ENCODE measurements at places on chromosomes 5 and 9.

- no peak for DNase-seq
Measured at GRCh38 chr9:69519470-69520240, 152.5 kb downstream of the APBA1 start.

GRCh38 chr5:133499895-133500294 lies 112.4 kb downstream of the FSTL4 start:
- no peak for DNase-seq

GRCh38 chr9:4196376-4196775 lies 103.5 kb downstream of the GLIS3 start:
- DNase-seq = no peak

DNA sequence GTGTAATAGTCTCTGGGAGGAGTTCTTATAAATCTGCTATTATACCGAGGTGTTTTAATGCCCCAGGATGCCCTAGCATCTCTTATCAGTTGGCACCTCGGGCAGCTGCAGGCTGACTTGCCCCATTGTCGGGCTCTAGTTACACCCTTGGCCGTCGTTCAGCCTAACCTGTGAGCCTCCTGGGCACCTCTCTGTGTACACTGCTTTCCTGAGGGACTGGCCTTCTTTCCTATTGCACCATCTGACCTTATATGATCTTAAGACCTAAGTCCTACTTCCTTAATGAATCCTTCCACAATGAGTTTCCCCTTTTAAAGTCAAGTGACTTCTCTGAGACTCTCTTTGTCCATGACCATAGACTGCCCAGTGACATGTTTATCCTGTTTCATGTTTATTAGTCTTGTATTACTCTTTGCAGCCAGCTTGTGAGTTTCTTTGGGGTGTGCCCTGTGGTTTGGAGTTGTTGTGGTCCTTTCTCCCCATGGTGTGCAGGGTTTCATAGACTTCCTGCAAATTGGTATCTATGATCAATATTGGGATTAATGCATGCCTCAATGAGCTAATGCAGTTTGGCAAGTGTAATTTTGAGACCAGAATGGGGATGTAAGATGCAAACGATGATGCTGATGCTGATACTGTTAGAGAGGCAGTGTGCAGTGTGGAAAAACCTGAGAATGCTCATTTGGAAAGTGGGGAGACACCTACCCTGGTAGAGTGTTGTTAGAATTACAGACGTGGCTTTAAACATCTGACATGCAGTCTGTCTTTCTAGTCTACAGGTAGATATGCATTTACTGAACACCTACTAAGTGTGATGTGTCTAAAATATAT lies 4.9 kb downstream of the DAPK1 start:
- peak; percentile 82 for DNase-seq

DNA sequence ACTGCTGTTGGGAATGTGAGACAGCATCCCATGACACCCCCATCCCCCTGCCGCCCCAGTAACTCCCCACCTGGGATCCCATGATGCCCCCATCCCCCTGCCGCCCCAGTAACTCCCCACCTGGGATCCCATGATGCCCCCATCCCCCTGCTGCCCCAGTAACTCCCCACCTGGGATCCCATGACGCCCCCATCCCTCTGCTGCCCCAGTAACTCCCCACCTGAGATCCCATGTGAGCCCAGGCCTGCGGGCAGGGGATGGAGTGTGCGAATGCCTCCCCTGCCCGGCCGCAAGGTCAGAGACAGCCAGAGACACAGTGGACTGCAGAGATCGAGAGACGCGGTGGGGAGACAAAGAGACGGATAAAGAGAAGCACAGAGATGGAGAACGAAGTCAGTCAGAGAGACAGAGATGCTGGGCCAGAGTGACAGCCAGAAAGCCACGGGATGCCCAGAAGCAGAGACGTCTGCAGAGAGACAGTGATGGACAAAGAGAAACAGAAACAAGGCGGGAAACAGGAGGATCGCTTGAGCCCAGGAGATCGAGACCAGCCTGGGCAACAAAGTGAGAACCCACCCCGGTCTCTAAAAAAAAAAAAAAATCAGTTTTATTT lies 992 bp downstream of the SH2D3C start:
- DNase-seq = no peak

- no peak for DNase-seq
Measured at GRCh38 chr9:134525841-134526583, 115.6 kb upstream of the COL5A1 start.

DNA sequence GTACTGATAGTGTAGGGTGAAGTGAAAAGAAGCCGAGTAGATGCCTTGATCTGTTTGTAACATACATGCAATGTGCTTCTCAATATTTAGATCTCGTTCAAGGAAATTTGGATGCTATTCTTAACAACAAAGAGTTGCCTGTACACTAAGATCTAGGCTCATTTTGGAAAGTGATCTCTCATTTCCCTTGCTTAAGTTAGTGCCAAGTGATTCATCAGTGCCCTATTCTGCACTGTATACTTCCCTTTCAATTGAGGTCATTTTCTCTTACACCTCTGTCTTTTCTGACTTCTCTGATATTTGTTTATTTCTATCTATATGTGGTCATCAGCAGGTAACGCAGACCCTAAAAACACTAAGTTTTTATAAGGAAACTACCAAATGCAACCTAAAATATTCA lies 528.6 kb upstream of the PTPRD start:
- DNase-seq = no peak

- DNase-seq = no peak
Measured at GRCh38 chr9:37056046-37056920, 22.2 kb upstream of the PAX5 start.

- no peak for DNase-seq
Measured at GRCh38 chr5:154191467-154192261, 1.1 kb downstream of the GALNT10 start.

- DNase-seq = no peak
Measured at GRCh38 chr5:150397782-150398721, 14.7 kb downstream of the CD74 start.

DNA sequence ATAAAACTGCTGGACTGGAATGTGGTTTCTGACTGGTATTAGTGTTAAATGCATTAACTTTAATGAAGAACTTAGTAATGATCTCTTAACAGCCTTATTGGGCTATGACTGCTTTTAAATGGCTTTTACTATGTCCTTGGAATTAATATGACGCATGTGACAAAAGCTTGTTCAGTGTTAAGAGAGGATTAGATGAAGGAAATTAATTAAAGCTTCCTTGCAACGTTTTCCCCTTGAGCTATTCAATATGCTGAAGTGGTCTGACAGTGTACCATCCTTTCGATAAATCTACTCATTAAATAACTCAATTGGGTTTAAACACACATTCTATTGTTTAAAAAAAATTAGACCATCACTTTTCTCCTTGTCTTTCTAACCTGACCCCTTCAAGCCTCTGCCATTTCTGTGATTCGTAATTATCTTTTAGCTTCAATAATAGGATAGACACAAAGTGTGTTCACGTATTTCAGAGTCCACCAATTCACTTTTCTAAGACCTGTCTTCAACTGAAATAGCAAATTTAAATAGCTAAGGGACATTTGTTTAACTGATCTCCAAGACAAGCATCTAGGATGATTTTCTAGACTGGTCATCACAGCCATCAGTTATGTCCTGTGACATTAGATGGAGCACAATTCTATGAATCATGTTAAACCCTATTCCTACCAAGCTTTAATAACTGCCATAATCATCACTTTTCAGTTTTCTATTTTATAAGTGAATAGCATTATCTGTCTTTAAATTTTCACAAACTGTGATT lies 1258.0 kb upstream of the CDH9 start:
- no peak for DNase-seq

DNA sequence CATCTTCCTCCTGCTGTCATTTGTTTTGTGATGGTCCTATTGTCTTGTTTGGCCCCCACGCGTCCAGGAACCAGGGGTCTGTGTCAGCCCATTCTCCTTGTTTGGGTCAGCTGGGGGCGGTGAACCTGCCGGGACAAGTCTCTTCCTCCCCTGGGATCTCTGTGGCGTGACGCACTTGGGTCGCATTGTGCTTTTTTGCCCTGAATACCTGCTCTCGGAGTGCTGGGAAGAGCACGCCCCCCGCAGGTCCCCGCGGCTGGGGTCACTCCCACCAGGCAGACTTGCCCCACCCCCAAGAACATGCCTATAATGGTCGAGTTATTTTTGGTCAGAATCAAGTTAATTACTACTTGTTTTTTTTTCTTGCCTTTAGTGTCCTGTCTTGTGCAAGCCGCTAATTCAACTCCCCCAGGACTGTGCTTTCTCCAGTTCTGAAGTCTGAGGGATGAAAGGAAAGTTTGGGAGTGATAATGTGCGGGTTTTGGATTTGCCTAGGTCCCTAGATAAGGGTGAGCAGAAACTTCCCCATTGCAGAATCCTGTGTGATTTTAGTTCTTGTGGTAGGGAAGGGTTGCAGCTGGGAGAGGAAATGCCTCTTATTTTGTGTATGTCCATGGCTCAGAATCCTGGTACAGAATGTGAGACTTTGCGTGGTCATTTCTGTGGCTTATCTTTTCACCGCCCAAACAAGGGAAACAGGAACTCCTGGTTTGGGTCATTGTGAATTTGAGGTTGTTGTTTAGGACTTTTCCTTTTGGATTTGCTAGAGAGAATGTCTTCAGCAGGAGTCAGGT lies 789 bp downstream of the ACER2 start:
- peak; percentile 10 for DNase-seq

DNA sequence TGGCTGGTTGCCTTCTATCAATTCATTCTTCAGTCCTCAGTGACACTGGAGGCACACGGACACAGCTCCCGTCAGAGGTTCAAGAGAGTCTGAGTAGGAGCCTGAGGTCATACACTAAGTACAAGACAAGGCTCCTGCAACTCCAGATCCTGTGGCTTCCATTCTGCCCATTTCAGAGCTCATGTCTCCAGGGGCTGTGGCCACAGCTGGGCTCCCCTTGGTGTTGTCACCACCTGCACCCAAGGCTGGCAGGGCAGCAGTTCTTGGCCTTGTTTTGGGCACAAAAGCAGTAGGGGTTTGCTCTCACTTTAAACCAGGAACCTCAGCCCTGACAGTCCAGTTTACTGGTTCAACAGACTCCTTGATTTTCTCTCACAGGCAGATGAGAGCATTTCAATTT lies 189.6 kb downstream of the ICE1 start:
- no peak for DNase-seq

DNA sequence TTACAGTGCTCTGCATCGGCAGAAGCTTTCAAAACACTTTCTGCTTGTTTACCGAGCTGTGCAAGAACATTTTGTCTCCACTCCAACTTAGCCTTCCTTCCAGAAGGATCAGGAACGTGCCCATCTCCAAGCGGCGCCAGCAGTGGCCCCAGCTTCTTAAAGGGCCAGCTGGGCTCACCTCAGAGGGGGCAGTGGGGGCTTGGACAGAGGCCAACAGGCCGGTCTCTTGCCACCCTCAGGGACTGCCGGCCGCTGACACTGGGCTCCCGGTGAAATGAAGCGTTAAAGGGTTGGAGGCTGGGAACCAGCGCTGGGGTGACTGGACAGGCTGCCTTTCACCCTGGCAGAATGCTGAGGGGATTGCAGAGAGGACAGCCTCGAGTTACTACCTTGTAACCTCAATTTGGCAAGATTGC lies 67.0 kb upstream of the RNU6ATAC start:
- no peak for DNase-seq

- no peak for DNase-seq
Measured at GRCh38 chr5:125699860-125700259, 723.3 kb upstream of the GRAMD2B start.

DNA sequence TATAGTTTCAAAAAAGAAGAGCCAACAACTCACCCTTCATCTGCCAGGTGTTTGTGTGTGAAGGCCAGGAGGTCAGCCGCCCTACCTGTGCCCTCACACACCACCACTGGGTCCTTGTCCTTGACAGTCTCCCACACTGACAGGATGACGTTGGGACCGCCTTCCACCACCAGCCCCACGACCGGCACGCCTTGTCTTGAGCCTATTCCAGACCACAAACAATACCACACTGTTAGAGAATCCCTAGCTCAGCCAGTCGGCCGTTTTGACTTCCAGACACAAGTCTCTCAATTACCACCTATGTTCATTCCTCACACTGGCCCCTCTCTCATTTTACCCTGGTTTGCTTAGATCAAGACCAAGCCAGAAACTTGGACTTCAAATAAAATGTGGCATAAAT lies 66.1 kb downstream of the TRPM6 start:
- DNase-seq = no peak

DNA sequence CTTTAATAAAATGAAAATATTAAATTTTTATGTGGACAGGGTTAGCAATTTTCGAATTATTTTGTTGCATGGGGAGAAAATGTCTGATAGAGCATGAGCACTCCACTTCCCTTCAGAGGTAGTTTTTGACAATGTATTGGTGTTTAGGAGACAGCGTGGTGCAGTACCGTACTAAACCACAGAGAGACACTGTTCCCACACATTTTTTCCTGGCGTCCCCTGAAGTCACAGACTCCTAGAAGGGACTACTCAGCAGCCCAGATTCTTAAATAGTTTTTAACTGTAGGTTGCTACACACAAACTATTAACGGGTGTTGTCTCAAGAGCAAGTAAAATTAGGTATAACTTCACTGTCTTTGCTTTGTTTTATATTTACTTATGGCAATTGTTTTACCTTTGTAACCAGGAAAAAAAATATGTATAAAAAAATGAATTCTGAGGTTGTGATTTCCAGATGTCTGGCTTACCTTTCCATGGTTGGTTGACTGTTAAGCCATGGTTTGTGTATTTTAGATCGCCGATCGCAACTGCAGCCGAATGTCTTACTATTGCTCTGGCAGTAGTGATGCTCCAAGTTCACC lies 171.2 kb downstream of the DOCK8 start:
- DNase-seq = no peak

DNA sequence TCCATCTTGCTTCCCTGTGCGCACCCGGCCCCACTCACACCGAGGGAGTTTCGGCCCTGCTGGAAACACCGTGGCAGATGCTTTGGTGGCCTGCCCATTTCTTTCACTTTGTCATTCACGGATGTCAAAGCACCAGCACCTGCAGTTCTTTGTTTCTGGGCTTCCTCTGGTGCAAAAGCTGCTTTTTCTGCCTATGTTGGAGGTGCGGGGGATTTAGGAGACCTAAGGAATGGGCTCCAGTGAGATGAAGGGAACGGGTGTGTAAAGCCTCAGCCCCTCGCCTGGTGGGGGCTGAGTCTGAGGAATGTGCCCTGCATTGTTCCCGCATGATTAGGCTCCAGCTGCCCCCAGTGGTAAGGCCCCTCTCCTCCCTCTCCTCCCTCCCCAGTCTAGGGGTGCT lies 62.3 kb downstream of the THBS4 start:
- DNase-seq = no peak

Data from inflammatory macrophage (primary cell).